ENCODE measurements at places on chromosomes 11 and 22.

DNA sequence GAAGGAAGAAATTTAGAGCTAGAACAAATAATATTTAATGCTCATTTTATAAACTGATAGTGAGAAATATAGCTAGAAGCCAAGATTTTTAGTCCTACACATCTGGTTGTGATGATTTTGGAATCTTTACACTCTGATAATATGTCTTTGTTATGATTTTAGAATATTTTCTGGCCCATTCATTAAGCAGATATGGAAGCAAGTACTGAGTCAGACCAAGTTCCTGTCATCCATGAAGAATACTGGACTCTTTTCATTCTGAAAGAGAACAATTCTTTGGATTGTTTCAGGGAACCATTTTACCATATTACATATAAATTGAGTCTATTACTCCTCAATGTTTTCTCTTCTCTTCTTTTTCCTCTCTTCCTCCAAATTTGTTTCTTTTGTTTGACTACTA, 227.4 kb downstream of the TMEM135 start:
- H3K27me3 ChIP-seq: no peaks in the 10 kb centered on the region
- H3K27ac ChIP-seq: no peak overlapping the region
- no peak for DNase-seq
- H3K4me3 ChIP-seq: no peak overlapping the region

GRCh38 chr11:62242021-62242420, at the start of gene SCGB1D2:
Gene SCGB1D2, plus strand, starts transcription at chr11:62242239. Its CDS starts 69 bp downstream, at chr11:62242308.
- no peak within 1 kb of the TSS for H3K4me3 ChIP-seq
- H3K36me3 ChIP-seq: no peaks in the 10 kb centered on the region
- DNase-seq: no peak
- H3K27ac ChIP-seq: no peak within 1 kb of the TSS

DNA sequence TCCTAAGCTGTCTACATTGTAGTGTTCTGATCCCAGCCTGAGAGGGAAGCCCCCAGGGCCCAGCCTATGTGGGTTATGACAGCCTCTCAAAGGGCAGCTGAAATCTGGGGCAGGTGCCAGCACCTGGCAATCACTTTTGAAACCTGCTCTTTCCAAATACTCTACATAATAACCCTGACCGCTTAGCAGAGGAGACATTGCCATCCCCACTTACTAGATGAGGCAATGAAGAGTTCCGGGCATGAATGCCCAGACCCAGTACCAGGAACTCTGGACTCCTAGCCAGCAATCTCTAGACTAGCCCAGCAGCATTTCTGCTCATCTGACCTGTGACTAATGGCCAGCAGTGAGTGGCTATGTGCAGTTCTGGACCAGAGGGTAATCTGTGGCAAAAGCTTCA, 412.4 kb upstream of the CADM1 start:
- no peaks in the 10 kb centered on the region for H3K36me3 ChIP-seq
- no peak for DNase-seq
- H3K4me1 ChIP-seq: no peaks in the 10 kb centered on the region
- H3K4me3 ChIP-seq: no peak overlapping the region
- no peaks in the 10 kb centered on the region for H3K27me3 ChIP-seq
- H3K27ac ChIP-seq: no peak overlapping the region

DNA sequence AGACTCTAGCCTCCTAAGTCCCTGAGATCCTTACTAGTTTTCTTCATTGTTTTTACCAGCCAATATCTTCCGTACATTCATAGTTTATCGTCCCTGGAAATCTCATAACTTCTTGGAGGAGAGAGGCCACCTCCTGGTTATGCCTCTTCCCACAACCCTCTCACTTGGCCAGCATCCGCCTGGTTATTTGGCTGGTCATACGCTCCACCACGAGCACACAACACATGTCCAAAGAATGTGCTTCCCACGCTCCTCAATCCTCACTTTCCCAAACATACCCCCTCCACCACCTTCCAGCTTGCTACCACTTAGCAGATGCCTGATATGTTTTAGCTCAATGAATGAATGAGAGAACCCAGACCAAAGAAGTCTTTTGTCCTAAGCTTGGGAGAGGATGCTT, 83.5 kb upstream of the EIF3D start:
- no peak overlapping the region for H3K4me3 ChIP-seq
- H3K27me3 ChIP-seq: peaks cover 92% of the 10 kb centered on the region
- H3K36me3 ChIP-seq: no peaks in the 10 kb centered on the region
- H3K4me1 ChIP-seq: no peaks in the 10 kb centered on the region
- no peak overlapping the region for H3K27ac ChIP-seq

DNA sequence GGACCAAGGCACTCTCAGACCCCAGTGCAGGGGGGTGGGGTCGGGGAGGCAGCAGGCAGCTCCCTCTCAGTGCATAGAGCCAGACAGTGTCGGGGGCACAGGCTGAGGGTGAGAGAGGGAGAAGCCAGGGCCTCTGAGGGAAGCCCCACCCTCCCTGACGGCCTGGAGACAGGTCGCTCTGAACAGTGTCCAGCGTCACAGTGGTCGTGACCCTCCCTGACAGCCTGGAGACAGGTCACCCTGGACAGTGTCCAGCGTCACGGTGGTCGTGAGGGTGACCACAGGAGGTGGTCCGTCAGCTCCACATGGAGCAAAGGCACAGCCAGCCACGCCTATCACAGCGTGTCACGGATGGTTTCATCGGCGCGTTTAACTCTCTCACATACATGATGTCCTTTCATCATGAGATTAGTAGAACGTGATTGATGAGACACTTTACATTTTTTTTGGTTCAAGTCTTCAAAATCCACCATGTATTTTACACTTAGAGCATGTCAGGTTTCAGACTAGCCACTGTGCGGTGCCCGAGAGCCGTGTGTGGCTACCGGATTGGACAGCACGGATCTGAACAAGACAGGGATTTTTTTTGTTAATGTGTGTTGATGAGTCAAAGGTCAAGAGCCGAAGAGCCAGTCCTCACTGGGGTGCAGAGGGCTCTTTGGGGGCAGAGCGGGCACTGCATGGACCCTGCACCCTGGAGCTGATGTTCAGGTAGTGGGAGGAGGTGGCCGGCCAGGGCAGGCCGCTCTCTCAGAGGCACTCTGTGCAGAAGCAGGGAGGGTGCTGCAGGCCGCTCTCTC, 23.9 kb upstream of the PANX2 start:
- no peaks in the 10 kb centered on the region for H3K36me3 ChIP-seq
- H3K27ac ChIP-seq: no peak overlapping the region
- DNase-seq: no peak
- no peak overlapping the region for H3K4me3 ChIP-seq
- peaks cover 31% of the 10 kb centered on the region for H3K27me3 ChIP-seq
